ENCODE measurements at places on chromosomes 4 and X.
A peak's percentile ranks its signal among the peaks of the same experiment; 100 is the strongest.

DNA sequence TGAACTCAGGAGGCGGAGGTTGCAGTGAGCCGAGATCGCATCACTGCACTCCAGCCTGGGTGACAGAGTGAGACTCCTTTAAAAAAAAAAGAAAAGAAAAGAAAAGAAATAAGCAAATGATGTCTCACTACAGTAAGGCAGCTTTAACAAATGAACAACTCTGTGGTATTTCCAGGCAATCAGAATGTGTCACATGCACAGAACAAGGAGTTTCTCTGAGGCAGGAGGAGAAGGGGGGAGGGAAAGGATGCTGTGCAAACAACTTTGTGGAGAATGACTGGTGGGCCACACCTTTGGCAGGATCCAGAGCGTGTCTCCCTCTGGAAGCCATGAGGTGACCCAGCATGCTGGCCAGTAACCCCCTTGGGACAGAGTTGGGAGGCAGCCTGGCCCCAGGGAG lies 57.6 kb downstream of the RAI2 start:
- no peak for DNase-seq

GRCh38 chr4:141130947-141131605 lies 2.2 kb downstream of the RNF150 start:
- DNase-seq, result no peak

DNA sequence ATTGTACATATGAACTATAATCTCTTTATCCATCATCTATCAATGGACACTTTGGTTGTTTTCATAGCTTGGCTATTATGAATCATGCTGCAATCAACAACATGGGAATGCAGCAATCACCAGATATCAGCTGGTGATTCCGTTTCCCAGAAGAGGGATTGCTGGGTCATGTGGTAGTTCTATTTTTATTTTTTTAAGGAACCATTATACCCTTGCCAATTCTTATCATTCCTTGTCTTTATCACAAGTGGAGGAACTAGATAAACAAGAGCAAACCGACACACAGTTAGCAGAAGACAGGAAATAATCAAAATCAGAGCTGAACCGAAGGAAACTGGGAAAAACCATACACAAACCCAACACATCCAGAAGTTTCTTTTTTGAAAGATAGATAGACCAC lies 14.5 kb upstream of the LNX1 start:
- no peak for DNase-seq

DNA sequence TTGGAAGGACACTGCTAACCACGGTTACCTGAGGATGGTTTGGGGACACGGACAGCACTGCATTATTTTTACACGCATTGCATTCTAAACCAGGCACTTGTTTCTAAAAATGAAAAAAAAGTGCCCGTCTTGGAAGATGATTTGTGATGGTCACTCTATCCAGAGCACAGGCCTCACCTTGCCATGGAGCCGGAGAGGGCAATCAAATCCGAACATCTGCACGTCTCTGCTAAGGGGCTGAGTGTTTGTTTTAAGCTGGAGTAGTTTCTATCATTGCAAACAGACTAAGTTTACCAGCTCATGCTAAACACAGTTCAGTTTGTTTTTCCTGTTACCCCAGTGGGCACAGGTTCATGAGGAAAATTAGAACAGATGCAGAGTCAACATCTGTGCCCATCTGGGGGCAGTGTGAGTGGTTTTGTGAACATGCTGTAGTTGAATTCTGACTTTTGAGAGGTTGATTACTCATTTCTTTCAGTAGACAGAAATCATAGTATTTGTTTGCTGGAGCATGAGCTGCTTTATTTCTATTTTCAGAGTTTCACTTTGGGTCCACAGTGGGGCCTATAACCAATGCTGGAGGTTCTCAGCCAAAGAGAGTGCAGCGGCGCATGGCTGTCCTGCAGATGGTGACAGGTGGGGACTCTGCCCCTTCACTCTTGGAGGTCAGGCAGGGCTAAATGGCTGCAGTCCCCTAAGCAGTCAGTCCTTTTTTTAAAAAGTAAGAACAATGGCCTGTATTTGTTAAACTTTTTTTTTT lies 65.4 kb upstream of the ENPP6 start:
- DNase-seq, result no peak

DNA sequence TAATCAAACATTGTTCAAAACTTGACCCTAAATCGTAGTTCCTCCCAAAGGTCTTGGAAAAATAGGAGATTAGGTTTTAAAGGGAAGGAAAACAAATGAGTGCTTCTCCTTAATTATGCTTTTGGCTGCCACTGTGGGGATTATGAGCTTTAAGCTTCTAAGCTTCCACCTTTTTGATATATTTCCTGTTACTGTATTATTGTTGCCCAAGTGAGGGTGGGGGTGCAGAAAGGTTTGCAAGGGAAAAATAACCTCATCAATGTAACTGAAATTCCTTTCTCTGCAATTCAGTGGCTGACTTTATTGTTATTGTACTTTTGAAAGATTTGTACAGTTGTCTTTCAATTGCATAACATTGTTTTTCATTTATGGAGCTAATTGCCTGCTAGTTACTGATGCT lies 285.1 kb downstream of the FRMPD4 start:
- DNase-seq, result no peak

GRCh38 chrX:53474707-53475106 lies 40.5 kb upstream of the HSD17B10 start:
- no peak for DNase-seq

DNA sequence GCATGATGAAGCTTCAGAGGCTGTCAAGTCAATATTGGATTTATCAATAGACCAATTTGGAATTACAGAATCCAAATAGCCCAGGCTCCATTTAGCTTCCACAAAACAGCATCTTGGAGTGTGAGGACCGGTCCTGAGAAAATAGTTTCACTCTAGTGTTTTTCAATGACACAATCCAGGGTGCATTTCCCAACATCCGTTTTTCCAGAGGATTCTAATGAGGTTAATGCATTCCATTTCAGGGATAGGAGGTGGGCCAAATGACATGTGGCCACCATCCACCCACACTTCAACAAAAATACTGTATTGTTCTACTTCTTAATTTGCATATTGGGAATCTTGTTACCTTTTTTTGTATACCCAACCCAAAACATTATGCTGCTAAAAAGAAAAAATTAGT lies 229.8 kb upstream of the LDB2 start:
- no peak for DNase-seq

DNA sequence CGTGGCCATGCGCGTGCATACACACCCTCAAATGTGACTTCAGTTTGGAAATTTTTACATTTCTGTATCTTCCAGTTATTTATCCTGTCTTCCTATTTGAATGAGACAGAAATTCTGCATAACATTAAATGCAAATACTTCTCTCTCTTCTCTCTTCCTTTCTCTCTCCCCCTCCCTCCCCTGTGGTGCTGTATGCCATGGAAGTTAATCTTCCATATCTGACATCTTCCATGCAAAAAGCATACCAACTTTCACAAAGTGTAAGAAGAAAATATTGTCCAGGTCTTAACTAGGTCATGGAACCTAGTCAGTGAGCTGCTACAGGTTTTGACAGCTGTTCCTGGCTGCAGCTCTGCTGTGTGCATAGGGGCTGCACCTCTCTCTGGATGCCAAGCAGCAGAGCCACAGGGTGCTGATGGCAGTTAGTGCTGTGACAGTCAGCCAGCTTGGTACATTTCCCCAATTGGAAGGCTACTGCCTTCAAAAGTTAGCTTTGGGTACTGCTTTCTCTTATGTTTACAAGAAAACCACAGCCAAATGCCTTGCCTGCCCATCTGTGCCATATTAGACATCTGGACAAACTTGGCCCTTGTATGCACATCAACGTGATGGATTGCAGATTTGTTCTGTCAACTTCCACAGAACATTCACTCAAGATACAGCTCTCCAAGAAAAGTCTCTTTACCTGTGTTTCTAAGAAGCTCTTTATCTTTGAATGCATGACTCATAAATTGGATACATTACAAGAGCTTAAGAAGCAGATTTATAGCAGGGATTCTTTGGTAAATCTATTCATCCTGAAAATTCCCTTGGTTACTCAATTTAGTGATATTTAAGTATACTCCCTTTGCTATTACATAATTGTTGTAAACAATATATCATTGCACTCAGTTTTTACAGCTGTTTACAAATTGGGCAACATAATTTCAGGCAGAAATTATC lies 623.8 kb downstream of the EPHA5 start:
- DNase-seq, result no peak

- DNase-seq, result no peak
Observed at GRCh38 chr4:53535567-53535966, 55.7 kb downstream of the LNX1 start.

DNA sequence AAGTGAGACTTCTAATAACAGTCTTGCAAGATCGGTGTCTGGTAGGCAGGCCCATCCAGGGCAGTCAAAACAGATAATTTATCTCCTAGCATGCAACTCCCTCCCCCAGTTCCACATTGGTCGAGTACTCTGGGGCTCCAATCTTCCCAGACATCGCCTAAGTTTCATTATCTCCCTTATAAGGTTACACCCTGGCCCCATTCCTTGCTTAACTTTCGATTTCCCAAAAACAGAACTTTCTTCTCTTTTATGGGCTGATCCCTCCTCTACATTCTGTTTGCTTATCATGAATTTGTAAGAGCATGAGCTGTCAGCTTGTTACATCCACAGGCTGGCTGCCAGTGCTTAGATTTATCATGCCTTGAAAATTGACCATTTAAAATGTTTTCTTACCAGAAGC lies 471.3 kb downstream of the TECRL start:
- no peak for DNase-seq

- DNase-seq, result peak; percentile 50
Observed at GRCh38 chrX:76428243-76429130, 977 bp downstream of the MAGEE1 start.

DNA sequence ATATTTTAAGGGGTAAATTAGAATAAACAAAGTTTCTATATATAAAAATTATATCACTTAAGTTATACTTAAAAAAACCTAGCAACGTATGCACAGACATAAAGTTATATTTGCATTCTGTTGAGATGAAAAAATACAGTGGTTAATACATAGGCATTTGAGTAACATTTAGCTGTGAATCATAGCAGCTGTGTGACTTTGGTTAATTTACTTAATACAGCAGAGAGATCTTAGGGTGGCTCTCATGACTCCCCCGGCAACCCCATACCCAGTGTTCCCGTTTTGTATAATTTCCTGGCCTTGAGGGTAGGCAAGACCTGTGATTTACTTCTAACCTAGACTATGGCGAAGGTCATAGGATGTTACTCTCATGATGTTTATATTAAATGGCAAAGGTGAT lies 504.8 kb downstream of the INPP4B start:
- no peak for DNase-seq

GRCh38 chr4:10809905-10810304 lies 125.3 kb upstream of the CLNK start:
- no peak for DNase-seq

GRCh38 chrX:15143050-15143824 lies 126.6 kb downstream of the ASB9 start:
- no peak for DNase-seq

DNA sequence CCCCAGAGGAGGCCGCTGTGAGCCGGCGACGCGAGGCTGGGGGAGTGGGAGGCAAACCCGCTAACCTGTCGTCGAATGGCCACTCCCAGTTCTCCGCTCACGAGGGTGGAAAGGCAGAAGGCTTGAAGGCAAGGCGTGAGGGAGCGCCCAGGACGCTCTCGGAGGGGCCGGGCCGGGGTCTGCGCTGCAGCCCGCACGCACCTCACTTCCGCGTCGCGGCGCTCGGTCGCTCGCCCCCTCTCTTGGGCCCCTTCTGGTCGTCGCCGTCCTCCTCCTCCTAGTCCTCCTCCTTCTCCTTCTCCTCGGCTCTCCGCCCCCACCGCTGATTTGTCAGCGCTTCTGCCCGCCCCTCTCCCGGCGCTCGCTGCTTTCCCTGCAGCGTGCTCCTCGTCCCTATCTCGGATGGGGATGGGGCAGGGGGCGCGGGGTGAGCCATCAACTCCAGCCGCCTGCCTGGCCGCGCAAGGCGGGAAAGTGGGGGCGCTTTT lies at the start of gene SNCA:
TSS of gene SNCA (minus strand) at position 265 of the 488 bp plus-strand sequence. CDS start 1,494 bp downstream, outside the sequence.
- DNase-seq, result peak; percentile 35

GRCh38 chrX:2261831-2262667 lies 238.7 kb downstream of the DHRSX start:
- DNase-seq, result no peak

DNA sequence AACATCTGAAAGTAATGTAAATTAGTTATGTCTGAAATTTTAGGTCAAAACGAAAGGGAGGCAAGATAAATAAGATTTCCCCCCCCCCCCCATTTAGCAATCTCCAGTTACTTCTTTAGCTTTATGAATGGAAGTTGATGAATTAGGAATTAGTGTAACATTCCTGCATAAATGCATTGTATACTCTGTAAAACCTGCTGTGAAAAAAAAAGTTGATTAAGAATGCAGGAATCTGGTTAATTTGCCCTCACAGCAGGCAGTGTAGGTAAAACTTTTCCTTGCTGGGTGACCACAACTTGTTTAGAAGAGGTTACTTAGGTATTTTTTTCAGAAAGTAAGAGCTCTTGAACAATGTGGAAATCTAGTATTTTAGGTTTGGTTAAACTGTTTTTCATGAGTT lies 15.3 kb downstream of the LARP7 start:
- no peak for DNase-seq

- DNase-seq, result no peak
Observed at GRCh38 chrX:68703369-68703768, 55.9 kb downstream of the STARD8 start.

DNA sequence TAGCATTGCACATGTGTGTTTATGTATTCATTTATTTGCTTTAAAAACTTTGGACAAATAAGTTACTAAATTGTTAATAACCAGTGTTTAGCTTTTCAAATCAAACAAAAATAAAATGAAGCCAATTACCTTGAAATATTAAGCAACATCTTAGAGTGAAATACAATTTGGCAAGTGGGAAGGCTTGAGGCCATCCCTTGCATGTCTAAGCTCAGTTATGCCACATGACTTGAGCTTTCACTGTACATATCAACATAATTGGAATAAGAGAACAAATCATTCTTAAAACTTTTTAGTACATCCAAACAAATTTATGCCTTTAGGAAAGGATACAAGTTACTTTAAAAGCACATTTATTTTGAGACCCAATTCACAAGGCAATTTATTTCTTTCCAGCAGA lies 640.6 kb downstream of the SPRY1 start:
- no peak for DNase-seq

- no peak for DNase-seq
Observed at GRCh38 chr4:156169861-156170260, 216.2 kb upstream of the CTSO start.

- no peak for DNase-seq
Observed at GRCh38 chr4:165439981-165440380, 61.2 kb downstream of the CPE start.

DNA sequence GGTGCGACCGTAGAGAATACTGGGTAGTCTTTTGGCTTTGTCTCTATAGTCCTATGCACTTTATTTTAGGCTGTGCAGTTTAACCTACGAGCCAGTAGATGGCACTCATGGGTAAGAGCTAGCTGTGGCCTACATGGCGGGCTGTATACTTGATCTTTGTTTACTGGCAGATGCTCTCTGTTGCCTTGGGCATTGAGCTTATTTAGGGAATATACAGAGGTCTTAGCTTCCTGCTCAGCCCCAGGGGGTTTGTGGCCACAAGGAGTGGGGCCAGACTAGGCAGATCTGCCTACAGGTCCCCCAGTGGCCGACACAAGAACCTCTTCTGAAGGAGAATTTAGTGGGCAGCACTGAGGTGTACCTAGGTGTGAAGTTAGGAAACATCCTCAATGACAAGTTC lies 227.6 kb upstream of the HDX start:
- no peak for DNase-seq
